NCI-H2081 treated with DMSO at 0.1 percent for 48 hours (cell line): ENCODE measurements at places on chromosomes 11 and 22.

GRCh38 chr11:73200256-73200655 lies 17.8 kb upstream of the P2RY2 start:
- DNase-seq, result no peak

- DNase-seq, result no peak
Measured at GRCh38 chr22:48445113-48445827, 1382.4 kb downstream of the BRD1 start.

DNA sequence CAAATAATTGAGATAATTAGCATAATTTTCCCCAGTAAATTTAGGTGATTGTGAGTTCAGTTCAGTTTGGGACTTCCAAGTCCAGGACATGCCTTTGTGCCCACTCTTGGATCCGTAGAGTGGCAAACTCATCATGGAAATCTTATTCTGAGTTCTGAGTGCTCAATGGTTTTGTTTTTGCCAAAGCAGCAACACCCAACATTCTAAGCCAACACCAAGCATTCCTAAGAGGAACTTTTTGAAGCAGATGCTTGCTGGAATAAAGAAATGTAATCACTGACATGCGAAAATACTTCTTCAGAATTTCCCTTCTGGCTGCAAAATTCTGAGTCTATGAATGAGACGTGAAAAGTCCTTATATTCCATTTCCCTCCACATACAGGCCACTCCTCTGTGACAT lies 10.4 kb downstream of the MMP27 start:
- no peak for DNase-seq

DNA sequence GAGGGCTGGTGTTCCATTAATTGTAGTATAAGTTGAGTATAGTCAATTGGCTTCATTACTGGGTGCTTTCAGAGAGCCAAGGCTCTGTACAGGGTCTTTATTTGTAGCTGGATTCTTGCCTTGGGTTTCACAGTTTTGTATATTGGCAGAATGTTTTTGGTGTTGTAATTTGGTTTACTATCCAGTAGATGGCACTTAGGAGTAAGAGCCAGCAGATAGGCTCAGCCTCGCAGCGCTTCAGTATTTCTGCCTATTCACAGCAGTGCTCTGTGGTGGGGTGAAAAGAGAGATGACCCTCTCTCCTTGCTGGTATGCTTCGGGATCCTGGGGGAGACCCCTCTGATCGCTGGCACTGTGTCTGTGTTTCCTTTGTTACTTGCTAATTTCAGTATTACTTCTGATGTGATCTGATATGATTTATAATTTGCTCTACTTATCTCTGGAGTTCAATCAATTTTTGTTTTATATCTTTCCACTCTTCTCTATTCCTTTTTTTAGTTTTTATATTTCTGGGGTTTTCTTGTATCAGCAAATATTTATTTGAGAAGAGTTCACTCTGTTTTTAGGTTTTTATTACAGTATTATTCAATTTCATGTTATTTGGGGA lies 52.2 kb downstream of the ANO5 start:
- DNase-seq, result no peak

DNA sequence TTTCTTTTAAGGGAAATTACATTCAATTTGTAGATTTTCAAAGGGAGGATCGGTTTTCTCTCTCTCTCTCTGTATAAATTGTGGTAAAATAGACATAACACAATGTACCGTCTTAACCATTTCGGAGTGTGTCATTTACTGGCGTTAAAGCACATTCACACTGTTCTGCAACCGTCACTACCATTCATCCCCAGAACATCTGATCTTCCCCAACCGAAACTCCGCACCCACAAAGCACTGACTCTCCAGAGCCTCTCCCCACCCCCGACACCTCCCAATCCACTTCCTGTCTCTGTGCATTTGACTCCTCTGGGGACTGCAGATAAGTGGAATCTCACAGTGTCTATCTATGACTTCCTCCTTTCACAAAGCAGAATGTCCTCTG lies 15.9 kb upstream of the GRAMD4 start:
- DNase-seq, result no peak

- no peak for DNase-seq
Measured at GRCh38 chr11:68016904-68017817, 7.0 kb downstream of the ALDH3B1 start.

DNA sequence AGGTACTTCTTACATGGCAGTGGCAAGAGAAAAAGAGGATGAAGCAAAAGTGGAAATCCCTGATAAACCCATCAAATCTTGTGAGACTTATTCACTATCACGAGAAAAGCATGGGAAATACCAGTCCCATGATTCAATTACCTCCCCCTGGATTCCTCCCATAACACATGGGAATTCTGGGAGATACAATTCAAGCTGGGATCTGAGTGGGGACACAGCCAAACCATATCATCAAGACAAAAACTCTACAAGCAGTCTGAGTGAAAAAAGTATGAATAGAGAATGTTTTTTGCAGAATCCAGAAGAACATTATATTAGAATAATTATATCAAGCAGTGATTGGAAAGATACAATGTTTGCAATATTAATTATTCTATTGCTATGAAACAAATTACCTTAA lies 893.7 kb downstream of the FAM181B start:
- DNase-seq, result no peak

DNA sequence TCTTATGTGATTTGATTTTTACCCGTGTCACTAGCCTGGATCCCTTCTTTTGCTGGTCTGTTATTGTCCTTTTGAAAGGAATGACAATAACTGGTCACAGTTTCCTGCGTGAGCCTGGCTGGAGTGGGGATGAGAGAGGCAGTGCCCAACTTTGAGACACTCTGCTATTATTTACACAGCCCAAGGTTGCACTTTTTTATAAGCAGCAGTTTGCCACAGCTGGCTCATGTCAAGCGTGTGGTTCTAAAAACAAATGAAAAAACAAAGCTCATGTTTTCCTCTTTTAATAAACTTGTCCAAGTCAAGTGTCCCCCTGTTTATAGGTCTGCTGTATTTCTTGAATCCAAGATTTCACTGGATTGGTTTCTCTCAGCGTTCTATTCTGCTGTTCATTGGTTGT lies 201.3 kb downstream of the GRIK4 start:
- DNase-seq, result no peak

DNA sequence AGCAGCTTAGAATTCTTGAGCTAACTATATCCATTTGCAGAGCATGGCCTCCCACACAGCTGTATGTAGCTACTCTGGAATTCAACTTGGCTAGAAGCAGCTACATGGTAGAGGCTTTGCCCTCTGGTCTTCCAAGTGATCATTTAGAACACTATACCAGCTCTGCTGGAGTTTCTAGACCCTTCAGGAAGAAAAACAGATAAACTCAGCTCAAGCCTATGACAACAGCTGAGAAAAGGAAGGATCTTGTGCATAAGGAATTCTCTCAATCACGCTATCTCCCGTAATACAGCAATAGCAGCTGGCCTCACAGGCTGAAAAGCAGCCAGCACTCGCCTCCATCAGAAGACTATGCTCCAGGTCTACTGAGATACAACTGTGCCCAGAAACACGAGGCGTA lies 50.6 kb upstream of the APOA1 start:
- no peak for DNase-seq

DNA sequence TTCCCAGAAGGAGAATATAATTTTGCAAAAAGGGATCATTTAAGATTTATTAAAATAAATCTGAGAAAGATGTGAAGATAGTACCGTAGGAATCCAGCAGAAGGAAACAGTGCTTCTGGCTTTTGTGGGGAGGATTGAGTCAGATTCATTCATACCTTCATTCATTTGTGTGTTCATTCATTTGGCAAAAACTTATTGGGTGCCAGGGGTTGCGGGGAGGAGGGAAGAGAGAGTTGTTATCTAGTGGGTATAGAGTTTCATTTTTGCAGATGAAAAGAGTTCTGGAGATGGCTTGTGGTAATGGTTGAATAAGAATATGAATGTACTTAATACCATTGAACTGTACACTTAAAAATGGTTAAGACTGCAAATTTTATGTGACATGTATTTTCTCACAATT lies 31.1 kb downstream of the BMAL1 start:
- no peak for DNase-seq
